Smooth muscle cell of the brain vasculature (primary cell): ENCODE measurements at places on chromosomes 4 and X.

- DNase-seq = no peak
Measured at GRCh38 chrX:20378233-20378920, 111.7 kb upstream of the RPS6KA3 start.

GRCh38 chr4:186826006-186826405 is 102.3 kb upstream of the FAT1 start:
- no peak for DNase-seq

DNA sequence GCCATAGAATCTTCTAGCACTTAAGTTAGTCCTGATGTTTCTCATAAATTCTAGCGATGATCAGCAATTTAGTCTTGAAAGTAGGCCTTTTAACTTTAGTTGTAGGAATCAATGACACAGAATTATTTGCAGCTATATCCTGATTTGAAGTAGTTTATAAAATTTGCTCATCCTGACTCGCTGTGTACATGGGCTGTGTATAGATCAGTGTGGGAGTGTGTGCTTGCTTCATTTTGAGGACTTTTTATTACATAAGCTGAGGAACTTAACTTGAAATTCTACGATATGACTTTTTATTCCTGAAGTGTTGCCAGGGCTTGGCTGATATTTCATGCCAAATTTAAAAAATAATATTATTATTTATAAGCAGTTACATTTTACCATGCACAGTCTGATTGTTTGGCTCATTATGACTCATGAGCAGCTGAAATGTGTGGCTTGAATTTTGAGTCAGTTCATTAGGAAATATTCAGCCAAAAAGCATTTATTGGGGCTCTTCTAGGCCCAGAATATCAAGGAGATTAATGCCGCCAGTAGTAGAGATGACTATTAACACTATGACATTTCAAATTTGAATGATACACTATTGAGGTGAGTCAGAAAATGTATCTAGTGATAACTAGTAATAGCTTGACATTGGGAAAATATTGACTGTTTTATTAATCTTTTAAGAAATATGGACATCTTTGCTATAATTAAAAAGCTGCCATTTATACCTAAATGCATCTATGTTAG is 128.9 kb upstream of the LIMCH1 start:
- no peak for DNase-seq

- no peak for DNase-seq
Measured at GRCh38 chr4:184287697-184288255, 70.1 kb upstream of the ENPP6 start.

DNA sequence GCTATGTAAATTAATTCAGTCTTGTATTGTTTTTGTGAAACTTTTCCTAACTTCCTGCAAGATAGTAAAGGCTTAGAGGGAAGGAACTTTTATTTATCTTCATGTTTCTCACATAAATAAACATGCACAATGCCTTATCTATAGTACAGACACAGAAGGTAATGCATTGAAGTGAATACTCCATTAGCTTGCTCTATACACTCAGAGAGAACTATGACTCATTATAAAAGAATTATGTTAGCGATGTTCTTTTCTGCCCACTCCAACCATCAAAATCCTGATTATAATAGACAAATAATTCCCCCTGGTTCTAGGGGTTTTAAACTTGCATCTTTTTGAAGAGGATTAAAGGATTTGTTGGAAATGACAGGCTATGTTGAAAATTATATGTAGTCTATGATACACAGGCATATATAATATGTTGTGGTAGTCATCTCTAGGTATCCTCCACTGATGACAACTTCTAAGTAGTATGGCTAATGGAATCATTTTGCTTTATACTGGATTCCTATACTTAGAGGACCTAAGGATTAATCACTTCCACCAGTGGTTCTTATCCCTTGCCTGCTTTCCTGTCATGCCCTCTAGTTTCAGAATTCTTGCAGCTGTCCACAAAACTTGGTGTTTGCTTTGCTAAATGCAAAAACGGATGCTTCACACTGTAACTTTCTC is 115.7 kb downstream of the NDST4 start:
- no peak for DNase-seq

DNA sequence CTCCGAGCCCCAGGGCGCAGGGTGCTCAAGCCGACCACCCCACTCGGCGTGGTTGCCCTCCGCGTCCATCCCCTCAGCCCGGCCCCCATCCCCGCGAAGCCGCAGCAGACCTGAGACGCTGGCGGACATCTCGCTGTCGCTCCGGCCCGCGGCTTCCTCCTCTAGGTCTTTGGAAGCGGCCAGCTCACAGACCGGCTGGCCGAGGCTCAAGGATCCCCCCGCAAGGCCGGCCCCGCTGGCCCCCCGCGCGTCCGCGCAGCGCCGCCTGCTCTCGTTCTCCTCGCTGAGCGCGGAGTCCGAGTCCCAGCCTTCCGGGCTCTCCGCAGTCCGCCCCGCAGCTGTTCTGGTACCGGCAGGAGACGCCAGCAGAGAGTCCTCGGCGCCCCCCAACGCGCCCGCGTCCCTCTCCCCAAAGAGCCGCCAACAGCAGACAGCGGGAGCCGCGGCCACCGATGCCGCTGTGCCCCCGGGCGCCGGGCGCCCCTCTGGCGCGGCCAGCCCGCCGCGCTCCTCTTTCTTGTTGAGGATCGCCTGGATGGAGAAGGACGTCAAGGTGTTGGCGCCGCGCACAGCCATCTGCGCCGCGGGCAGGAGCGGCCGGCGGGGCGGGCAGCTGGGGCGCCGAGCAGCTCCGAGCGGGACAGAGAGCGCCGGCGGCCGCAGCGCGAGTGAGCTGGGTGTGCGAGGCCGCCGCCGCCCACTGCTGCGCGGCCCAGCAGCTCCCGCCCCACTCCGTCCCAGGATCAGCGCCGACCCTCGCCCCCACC is at the start of gene NKX3-2:
Gene NKX3-2 (minus strand): TSS at position 670 of the 767 bp plus-strand sequence. CDS start 94 bp downstream, at position 576.
- no peak for DNase-seq

- DNase-seq = no peak
Measured at GRCh38 chrX:53160297-53160983, 64.6 kb downstream of the KDM5C start.

DNA sequence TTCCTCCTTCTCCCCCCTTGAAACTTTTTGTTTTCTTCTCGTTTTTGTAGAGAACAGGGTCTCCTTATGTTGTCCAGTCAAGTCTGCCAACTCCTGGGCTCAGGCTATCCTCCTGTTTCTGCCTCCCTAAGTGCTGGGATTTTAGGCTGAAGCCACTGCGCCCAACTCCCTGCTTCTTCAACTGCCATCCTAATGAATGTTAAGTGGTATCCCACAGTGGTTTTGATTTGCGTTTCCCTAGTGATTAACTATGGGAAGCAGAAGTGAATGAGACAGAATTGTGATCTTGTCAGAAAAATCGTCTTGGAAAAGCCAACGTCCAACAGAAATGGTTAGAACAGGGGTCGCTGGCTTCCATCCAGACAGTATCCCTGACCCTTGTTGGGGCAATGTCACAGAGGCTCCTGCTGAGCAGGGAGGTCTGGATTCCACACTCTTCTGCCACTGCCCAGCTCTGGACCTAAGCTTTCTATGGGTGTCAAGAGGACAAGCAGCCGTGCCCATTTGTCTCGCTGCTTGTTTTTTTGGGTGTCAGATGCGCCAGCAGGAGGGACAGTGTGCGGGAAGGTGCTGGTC is 869 bp upstream of the ADD1 start:
- no peak for DNase-seq

DNA sequence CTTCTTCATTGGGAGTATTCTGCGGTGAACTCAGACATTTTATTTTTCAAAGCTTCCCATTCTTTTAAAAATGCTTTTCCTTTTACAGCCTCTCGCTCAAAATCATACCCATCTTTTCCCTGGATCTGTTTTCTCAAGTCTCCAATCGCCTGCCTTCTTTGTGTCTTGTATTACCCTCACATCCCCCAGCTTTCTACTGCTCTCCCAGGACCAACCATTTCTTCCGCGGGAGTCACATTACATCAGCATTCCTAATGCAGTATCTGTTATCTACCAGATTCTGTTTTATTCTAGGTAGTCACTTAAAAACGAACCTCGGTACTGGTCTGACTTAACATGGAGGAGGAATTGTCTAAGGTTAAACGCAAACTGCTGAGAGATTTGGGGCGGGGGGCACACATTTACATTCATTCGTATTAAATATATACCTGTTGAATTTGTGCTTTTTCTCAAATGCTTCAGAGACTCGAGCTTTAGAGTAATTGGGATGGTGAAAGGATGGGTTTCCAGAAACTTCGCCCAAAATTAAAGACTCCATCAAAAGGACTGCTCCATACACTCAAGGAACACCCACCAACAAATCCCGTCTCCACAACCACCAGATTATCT is 493 bp upstream of the UCHL1 start:
- DNase-seq = no peak

DNA sequence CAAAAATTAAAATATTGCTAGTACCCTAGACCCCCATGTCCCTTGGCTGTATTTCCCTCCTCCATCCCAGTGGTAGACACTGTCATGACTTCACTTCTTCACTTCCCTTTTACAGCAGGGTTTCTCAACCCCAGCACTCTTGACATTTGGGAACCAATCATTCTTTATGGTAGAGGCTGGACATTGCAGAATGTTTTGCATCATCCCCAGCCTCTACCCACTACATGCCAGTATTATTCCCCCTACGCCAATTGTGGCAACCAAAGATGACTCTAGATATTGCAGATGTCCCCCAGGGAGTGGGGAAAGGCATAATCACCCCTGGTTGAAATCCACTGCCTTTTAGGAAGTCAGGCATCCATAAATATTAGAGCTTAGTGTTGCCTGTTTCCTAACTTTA is 138.6 kb downstream of the AMELX start:
- no peak for DNase-seq

- DNase-seq = no peak
Measured at GRCh38 chr4:54879576-54879975, 221.8 kb downstream of the KIT start.

GRCh38 chr4:26987191-26987590 is 126.5 kb downstream of the STIM2 start:
- DNase-seq = no peak

- no peak for DNase-seq
Measured at GRCh38 chrX:153628129-153628528, 18.9 kb upstream of the DUSP9 start.

DNA sequence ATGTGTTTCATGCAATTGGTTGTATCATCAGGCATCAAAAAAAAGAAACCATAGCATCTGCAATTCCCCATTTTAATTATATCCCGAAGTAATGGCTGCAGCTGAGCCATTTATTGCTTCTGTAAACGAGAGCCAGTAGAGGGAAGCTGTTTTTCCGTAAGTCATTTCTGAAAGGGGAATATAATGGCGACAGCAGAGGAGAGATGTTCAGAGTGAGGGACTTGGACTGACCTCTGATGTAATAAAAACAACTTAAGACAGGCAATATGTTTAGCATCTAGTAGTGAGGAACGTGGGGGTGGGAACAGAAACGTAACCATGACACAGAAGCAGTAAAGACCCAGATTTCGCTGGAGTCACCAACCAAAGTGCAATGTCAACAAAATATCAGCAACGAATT is 31.5 kb upstream of the NAA11 start:
- DNase-seq = no peak

GRCh38 chr4:186829097-186829496 is 105.4 kb upstream of the FAT1 start:
- DNase-seq = no peak

- DNase-seq = peak; percentile 76
Measured at GRCh38 chr4:119300101-119300978, 21.6 kb downstream of the FABP2 start.

DNA sequence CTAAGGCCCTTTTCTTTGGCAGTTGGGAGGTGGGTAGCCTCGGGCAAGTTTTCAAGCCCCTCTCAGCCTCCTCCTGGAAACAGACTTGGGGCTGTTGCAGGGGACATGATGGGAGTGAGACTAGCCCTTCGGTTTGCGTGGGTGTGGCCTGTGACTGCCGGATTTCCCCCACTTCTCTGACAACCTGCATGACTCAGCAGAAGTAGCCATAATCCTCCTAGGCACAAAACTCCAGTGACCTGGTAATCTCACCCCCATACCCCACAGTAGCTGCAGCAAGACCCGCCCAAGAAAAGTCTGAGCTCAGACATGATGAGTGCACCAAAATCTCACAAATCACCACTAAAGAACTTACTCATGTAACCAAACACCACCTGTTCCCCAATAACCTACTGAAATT is 433.7 kb upstream of the AMOT start:
- no peak for DNase-seq
